ENCODE measurements at places on chromosomes 3 and 15.

GRCh38 chr15:68704496-68705021 lies 116.1 kb downstream of the ANP32A start:
- peak; percentile 66 for DNase-seq

- DNase-seq: no peak
These were observed 8.5 kb upstream of the IREB2 start for GRCh38 chr15:78429477-78429876.

GRCh38 chr15:42220216-42220615 lies 12.1 kb upstream of the VPS39 start:
- DNase-seq: no peak

GRCh38 chr3:65685621-65686235 lies 353.0 kb downstream of the MAGI1 start:
- no peak for DNase-seq

GRCh38 chr3:49607105-49607591 lies 52.9 kb downstream of the BSN start:
- peak; percentile 60 for DNase-seq

DNA sequence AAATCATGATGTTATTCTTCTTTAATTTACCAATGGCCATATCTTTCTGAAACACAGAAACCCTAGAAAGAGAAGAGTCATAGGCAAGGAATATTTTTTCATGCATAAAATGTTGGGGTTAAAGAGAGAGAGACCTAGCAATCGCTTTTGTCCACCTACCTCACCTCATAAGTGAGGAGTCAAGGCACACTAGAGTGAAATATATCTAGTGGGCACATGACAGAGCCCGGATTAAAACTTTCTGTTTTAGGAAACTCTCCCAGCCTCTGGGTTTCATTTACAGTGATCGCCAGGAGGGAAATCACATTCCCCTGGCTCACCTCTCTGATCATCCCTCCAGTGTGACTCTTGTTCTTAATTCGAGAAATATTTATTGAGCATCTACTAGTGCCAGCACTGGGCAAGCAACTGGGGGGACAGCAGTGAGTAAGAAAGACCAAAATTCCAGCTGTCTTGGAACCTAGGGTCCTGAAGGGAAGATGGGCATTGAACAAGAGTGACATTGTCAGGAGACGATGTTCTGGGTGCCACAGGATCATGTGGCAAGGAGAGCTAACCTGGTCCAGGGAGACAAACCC lies 1.3 kb downstream of the CAPN3 start:
- no peak for DNase-seq
